HT1080 (cell line): ENCODE measurements at places on chromosomes 2 and 18. TPM values are rescaled to one million over a fixed set of nuclear protein-coding genes. Genes with fewer than 3 reads are reported as not detected.

The TGIF1 gene
- 54.9 and 61.9 TPM in 2 replicates for total RNA-seq

The GKN2 gene
- not detected in 2 replicates for total RNA-seq

DNA sequence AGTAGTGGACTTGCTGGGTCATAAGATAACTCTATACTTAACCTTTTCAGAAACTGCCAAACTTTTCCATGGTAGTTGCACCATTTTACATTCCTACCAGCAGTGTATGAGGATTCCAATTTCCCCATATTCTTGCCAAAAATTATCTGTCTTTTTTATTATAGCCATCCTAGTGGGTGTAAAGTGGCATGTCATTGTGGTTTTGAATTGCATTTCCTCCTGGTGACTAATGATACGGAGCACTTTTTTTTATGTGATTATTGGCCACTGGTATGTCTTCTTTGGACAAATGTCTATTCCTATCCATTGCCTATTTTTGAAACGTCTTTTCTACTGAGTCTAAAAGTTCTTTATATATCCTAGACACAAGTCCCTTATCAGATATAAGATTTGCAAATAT lies 44.3 kb downstream of the CACNB4 start:
- peak; percentile 81 for DNase-seq

The COMMD1 gene
- 20.1 and 20.9 TPM in 2 replicates for total RNA-seq

GRCh38 chr18:13269521-13270011 lies 51.0 kb downstream of the LDLRAD4 start:
- DNase-seq = no peak

GRCh38 chr2:95265182-95265581 lies 9.1 kb upstream of the PROM2 start:
- no peak for DNase-seq

DNA sequence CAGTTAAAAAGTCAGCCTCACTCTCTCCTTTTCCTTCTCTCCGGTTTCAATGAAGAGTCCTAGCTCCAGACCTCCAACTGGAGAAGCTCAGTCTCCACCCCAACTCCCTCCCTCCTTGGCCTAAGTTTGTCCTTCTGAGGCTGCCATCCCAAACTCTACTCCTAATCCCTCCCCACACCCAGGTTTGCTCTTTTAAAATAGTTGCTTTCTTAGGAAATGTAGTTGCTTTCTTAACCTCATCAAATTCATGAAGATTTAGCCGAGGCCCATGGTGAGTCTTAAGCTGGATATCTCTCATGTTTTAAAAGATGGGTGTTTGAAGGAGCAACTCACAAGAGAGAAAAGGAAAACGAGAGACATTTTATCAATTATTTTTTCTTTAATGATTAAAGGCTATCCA lies 937 bp upstream of the LANCL1 start:
- DNase-seq = peak; percentile 77

The UGT1A3 gene
- total RNA-seq = not detected in 2 replicates

- no peak for DNase-seq
Measured at GRCh38 chr2:59900728-59901452, 652.6 kb downstream of the BCL11A start.

DNA sequence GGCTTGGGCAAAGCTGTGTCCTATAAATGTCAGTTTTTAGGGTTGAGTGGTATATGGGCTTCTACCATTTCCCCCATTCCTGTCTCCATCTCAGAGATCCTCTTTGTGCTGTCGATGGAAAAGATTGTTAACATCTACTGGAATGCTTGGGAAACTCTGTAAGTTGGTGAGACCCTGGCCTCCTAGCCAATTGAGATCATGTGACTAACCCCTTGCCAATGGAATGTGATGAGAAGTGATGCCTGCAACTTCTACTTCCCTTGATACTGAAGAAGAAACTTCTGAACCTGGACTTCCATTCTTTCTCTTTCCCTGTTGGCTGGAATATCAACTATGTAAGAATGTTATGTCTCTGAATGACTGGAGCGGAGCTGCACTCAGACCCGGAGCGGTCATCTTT lies 14.5 kb downstream of the SLC39A10 start:
- no peak for DNase-seq

- no peak for DNase-seq
Measured at GRCh38 chr2:176189681-176190641, 1.5 kb downstream of the HOXD1 start.

DNA sequence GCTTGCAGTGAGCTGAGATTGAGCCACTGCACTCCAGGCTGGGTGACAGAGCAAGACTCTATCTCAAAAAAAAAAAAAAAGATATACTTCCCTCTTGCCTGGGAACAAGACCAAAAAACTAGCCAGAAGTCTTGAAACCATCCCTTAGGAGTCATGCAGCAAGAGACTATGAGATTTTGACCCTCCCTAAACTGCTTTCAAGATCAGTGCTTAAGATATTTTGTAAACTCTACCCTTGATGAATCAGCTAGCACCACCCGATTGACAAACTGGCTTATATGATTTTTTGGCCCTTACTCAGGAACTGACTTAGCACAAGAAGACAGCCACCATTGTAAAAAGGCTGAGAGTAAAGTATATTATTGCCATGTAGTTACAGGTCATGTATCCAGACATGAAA lies 3.8 kb downstream of the SULT1C3 start:
- DNase-seq = no peak

DNA sequence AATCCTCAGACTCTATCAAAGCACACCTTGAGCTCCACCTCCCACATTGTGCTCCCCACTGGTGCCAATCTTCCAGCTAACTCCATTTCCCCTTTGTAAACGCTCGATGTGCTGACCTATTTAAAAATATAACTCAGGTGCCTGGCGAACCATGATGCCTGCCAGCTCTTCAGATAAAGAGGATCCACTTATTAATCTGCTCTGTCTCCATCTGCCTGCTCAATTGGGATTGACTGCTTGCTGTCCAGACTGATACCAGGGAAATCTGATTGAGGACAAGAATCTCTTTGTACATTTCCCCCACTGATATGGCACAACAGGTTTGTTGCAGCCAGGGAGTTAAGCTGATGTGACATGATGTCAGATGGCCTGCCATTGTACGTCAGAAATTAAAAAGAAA lies 2036.5 kb upstream of the CELF4 start:
- DNase-seq = no peak

- DNase-seq = no peak
Measured at GRCh38 chr2:3262437-3263388, 114.9 kb downstream of the EIPR1 start.

DNA sequence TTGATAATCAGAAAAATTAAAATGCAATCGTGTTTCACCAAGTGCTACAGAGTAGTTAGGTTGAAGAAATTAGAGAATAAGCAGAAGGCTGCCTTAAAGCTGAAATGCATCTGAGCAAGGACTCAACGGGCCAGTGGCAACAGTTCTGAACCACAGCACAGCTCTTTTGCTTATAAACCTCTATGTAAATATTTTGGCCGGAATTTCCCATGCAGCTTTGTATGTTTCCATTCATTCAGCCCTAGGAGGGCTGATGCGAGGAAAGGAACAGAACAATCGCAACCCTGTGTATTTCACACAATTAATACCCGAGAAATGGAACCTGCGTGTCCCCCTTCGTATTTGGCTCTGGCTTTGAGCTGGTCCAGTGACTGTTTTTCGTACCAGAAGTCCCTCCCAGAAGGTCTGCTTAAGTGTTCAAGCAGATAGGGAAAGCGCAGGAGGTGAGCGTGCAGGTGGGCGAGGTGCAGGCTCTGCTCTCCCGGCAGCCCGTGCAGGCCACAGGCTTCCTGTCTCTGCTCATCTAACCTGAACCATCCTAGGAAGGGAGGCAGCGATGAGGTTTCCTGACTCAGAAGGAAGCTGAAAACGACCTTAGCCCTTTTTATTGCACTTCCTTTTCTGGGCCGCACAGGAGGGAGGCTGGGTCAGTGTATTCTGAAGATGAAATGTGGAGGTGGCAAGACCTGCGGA lies 67.3 kb downstream of the ASB1 start:
- no peak for DNase-seq

- no peak for DNase-seq
Measured at GRCh38 chr2:27738349-27739057, 33.0 kb upstream of the MRPL33 start.

GRCh38 chr2:229783108-229783721 lies 68.9 kb upstream of the DNER start:
- DNase-seq = no peak

The HOXD9 gene
- total RNA-seq = 0.53 and 1.7 TPM in 2 replicates

- DNase-seq = no peak
Measured at GRCh38 chr2:199955007-199955338, 318 bp downstream of the TYW5 start.

The CCDC178 gene
- total RNA-seq = 0.03 TPM in 1 of 2 replicates, not detected in the other

- DNase-seq = no peak
Measured at GRCh38 chr2:197171582-197171981, 139.0 kb downstream of the ANKRD44 start.

The PSMA8 gene
- total RNA-seq = not detected in 2 replicates

DNA sequence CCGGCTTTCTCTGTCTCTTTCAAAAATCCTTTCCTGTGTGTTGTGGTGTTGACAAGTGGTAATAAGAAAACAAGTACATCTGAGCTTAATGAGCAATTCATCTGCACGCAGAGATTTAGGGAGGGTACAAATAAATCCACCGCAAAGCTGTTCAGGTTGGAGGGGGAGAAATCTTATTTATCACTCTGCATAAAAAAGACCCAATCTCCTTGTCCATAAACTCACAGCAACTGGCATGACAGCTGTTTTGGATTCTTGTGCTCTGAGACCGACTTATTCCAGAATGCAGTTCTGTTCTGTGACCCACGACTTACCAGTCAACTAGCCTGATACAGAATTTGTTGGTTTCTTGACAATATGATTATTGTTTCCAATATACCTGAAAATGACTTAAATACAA lies 380.1 kb downstream of the SOX11 start:
- DNase-seq = no peak

The HTR2B gene
- total RNA-seq = not detected in 2 replicates

The TMEFF2 gene
- 0.03 TPM in 1 of 2 replicates, not detected in the other for total RNA-seq

- DNase-seq = peak; percentile 35
Measured at GRCh38 chr18:56139792-56140254, 498.6 kb downstream of the TXNL1 start.

GRCh38 chr2:73385123-73385503 lies 523 bp upstream of the ALMS1 start:
- no peak for DNase-seq

- no peak for DNase-seq
Measured at GRCh38 chr2:136206613-136207012, 88.7 kb upstream of the CXCR4 start.

The NT5C1B gene
- total RNA-seq = not detected in 2 replicates

DNA sequence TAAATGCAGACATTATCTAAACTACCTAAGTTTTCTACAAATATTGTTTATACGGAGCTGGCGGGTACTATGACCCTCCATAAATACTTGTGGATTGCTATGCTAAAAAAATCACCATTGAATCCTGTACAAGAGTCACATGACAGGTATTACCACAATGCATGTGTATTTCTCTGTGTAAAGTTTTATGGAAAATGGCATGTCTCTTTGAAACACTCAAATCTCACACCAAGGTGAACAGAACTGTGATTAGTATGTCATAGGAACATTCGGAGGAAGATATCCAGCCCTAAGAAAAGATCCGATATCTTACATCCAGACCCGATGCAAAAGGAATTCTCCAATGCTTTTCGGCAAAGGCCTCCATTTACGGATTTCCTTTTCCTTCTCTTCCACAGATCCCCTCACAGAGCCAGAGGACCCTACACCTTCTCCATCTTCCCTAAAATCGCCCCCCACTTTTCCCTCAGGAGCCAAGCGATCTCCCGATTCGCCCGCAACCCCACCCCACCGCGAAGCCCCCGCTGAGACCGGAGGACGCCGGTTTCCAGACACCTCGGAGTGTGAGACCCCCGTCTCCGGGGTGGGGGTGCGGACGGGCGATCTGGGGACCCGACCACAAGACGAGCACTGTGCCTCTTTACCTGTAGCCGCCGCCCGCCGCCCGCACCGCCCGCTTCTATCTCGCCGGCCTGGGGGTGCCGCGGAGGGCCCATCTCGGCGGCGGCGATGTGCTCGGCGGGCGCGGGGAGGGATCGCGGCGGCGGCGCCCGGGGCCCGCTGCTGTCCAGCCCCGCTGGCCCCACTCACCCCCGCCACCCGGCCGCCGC lies 1.2 kb downstream of the SAP130 start:
- no peak for DNase-seq

- no peak for DNase-seq
Measured at GRCh38 chr2:210461401-210461800, 15.2 kb downstream of the LANCL1 start.

GRCh38 chr2:98944775-98945174 lies 8.8 kb upstream of the CRACDL start:
- peak; percentile 34 for DNase-seq

DNA sequence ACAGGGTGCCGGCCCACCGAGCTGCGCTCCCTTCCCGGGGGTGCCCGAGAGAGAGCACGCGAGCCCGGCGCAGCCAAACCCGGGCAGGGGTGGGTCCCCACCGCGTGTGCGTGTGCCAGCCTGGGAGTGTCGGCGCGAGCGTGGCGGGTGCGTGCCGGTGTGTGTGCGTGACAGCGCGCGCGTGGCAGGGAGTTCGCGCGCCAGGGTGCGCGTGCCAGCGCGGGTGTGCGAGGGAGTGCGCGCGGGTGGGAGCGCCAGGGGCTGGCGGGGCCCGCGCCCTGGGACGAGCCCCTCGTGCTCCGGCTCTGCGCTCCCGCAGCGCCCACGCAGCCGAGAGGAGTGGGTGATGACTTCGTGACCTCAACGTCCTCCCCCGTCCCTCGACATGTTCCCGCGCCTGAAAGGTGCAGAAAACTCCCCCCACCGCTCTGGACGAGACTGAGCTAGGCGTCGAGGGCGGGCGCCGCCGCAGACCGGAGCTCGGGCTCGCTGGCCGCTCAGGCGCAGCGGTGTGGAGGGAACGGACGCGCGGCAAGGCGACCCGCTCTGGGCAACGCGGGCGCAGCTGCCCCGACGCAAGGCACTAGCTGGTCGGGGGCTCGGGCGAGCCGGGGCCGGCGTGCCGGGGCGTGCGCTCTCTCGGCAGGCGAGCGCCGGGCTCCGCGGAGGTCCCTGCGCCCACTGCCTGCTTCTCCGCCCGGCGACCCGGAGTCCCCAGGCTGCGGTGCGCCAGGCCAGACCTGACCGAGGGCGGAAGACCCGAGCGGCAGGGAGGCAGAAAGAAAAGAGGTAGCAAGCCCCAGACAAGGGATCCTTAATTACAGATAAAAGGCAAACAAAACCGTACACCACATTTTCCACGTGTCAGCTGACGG lies 582.8 kb downstream of the ZEB2 start:
- no peak for DNase-seq

The IL36G gene
- not detected in 2 replicates for total RNA-seq

- peak; percentile 97 for DNase-seq
Measured at GRCh38 chr18:60053747-60054304, 154.0 kb downstream of the PMAIP1 start.

The CRYBA2 gene
- not detected in 2 replicates for total RNA-seq

The TMEM163 gene
- 0.47 and 1.0 TPM in 2 replicates for total RNA-seq
